Stimulated activated CD8-positive, alpha-beta memory T cell treated with anti-CD3 and anti-CD28 coated beads, Interleukin-12 subunit alpha, Interleukin-12 subunit beta, amount 100 ng/mL, for 4 hours (primary cell): ENCODE measurements at places on chromosomes 5 and 9.

- no peak for DNase-seq
These were observed 106.1 kb downstream of the SH3TC2 start for GRCh38 chr5:148956477-148957385.

DNA sequence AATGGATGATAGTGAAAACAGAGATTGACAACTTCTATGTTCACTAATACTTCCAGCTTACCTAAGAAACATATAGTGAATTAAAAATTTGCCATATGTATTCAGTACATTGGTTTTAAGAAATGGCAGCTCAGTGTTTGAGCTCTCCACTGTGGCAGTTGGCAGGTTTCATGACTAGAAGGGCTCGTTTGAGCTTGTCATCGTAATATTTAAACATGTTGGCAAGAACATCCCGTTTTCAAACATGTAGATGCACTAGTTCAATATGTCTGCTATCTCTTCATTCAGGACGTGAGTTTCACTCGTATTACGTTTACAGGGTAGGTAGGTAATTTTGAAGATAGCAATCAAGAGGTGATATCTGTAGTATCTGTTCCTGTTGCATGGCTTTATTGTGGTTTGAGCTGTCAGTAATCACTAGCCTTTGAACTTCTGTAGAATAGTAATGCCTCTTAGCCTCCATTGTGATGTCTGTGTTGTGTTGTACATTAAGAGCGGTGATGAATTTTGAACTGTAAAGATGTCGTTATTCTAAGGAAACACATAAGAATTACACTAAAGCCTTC, 74.8 kb downstream of the NLN start:
- DNase-seq: no peak

GRCh38 chr9:5773324-5773999, 59.5 kb downstream of the ERMP1 start:
- no peak for DNase-seq

- DNase-seq: peak; percentile 41
These were observed 19.2 kb upstream of the TOR1B start for GRCh38 chr9:129783516-129784361.

GRCh38 chr9:137972988-137973470, 95.4 kb downstream of the CACNA1B start:
- no peak for DNase-seq

- DNase-seq: no peak
These were observed 48.7 kb upstream of the HOMER1 start for GRCh38 chr5:79562351-79563246.

GRCh38 chr5:64629841-64630240, 60.5 kb upstream of the SHISAL2B start:
- no peak for DNase-seq

- no peak for DNase-seq
These were observed 53.5 kb upstream of the MCCC2 start for GRCh38 chr5:71533615-71534014.

- no peak for DNase-seq
These were observed 11.2 kb downstream of the MVB12B start for GRCh38 chr9:126337729-126338372.

DNA sequence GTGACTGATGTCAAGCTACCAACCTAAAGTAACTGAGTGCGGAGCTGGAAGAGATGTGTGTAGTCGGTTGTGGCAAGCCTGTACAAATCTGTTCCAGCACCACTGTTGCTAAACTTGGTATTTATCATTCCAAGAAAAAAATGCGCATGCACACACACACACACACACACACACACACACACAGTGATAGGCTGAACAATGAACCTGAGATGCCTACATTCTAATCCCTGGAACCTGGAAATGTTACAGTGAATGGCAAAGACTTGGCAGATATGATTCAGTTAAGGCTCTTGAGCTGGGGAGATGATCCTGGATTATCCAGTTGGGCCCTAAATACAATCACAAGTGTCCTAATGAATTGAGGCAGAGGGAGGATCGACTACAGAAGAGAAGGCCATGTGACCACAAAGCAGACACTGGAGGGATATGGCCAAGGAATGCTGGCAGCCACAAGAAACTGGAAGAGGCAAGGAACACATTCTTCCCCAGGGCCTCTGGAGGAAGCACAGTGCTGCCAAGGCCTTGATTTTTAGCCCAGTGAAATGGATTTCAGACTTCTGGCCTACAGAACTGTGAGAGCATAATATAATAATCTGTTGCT, 49.7 kb upstream of the LHFPL2 start:
- DNase-seq: no peak

DNA sequence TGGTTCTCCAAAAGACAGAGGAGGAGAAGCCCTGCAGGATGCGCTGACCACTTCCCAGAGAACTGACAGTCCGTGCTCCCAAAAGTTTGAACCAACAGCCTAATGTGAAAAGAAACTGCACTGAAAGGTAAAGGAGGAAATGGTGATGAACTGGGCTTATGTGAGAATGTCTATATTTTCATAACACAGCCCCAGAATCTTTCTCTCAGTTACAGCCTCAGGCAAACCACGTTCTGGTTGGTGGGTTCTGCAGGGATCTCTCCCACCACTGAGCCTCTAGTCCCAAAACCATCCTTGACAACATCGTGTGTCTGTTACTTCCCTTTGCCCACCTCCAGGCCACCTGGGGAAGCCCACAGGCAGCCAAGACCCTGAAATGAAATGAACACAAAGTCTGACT, 23.9 kb downstream of the SPARC start:
- no peak for DNase-seq

DNA sequence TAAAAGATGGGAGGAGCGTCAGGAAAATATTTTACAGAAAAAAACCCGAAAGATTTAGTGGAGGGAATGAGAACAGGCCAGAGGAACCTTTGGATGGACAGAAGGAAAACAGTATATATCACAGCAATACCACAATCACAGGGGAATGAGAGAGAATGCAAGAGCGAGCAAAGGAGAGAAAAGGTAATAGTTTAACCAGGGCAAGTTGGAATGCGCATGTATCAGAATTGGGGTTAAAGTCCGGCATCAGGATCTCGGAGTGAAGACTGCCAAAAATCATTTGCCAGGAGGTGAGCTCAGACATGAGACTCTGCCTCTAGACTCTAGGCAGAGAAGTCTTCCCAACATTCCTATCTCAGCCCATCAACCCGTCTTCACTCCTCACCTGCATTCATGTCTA, 36.8 kb downstream of the PCDHGC5 start:
- no peak for DNase-seq

DNA sequence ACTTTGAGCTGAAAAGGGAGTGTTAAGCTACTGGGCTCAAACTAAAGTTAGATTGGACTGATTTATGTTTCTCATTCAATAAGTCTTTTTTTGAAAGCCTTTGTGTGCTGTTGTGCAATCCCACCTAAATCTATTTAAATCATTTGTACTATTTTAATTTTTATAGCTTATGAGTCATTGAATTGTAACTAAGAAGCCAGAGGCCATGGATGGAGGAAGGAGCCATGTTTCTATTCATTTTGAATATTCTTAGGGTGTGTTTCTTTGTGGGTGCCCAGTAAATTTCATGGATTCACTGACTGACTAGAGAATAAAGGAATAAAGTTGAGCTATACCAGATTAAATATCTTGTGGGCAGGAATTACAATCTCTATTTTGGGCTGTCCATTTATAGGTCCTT, 238.5 kb downstream of the KIF4B start:
- DNase-seq: no peak

DNA sequence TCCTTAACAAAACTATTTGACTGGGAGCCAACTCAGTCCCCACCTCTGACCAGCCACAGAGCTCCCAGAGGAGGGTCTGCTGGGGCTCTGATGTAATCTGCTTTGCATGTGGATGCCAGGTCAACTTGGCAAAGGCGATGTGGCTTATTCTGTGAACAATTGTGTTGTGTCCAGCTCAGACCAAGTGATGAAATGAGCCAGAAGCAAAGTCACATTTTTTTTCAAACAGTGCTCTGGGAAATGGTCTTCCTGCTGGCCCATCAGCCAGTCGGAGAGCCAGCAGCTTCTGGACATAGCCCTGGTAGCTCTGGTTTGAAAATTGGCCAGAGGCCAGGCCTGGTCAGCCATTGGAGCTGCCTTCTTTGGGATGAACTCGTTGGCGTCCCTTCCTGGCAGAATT, 86.5 kb downstream of the ANGPTL2 start:
- no peak for DNase-seq

DNA sequence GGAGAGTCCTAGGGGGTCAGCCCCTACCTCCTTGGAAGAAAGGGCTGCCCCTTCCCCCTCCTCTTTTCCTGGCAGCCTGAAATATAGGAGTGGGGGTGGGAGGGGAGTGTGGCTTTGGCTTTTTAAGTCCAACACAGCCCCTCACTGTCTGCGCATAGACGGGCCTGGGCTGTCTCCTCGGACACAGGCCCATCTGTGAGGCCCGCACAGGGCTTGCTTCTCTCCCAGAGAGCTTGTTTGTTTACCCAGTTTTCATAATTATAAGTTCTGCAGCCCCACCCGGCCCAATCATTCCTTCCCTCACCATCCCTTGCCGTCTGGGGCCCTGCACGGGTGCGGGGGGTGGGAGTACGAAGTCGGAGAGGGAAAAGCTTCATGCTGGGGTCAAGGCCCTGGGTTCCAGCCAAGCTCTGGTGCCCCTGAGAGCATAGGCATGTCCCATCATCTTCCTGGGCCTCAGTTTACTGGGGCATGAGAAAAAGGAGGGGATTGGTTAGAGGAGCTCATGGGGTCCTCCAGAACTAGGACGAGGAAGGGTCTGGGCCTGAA, 54.0 kb upstream of the STXBP1 start:
- DNase-seq: no peak

DNA sequence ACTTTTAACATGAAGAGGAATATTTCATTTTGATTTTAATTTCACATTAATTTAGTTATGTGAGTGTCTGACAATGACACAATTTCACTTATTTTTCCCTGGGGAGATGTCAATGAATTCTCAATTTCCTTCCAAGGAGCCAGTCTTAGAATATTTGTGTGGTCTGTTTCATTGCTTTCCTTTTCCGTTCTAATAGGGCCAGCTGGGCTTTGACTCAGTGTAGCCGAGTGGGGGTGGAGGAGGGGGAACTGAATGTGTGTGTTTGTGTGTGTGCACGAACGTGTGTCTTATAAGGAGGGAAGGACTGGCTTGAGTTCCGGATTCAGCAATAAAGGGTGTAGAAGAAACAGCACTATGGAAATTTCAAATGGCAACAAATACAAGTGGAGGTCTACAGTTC, 100.0 kb downstream of the BASP1 start:
- no peak for DNase-seq

DNA sequence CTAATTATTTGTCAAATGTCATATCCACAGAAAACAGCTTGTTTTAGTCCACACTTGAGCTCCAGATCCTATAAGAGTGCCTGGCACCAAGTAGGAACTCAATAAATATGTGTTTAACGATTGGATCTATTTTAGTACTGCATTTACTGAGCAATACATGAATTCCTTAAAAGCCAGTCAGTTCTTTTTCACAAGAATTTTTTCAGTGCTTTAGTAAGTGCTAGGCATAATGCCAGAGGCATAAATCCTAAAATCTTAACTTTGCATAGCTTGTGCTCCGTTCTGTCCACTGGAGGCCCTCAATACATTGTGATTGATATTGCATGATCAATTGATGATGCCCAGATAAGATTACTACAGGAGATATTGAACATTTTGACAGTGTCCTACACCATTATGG, 67.3 kb upstream of the PCSK5 start:
- DNase-seq: no peak

DNA sequence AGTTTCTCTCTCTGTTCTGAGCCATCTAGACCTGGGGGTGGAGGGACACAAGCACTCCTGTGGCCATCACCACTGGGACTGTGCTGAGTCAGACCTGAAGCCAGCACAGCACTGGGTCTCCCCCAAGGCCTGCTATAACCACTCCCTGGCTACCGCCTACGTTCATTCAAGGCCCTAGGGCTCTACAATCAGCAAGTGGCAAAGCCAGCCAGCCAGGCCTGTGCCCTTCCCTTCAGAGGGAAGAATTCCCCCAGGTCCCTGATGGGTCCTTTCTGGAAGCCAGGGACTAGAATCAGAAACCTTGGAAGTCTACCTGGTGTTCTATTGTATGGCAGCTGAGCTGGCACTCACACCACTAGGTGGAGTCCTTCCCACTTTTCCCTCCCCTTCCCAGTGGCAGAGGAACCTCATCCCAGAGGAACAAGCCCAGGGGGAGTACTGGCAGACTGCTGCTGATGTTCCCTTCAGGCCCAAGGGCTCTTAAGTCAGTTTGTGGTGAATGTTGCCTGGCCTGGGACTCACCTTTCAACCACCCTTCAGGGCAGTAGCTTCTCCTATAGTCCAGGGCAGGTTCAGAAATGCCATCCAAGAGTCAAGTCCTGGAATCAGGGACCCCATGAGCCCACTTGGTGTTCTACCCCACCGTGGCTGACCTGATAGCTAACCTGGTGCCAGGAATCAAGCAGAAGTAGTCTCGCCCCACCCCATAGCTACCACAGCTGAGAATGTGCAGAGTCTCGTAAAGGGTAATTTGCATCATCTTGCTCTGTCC, 20.0 kb downstream of the JMY start:
- no peak for DNase-seq

GRCh38 chr5:179605026-179605833, 18.2 kb downstream of the HNRNPH1 start:
- DNase-seq: no peak

DNA sequence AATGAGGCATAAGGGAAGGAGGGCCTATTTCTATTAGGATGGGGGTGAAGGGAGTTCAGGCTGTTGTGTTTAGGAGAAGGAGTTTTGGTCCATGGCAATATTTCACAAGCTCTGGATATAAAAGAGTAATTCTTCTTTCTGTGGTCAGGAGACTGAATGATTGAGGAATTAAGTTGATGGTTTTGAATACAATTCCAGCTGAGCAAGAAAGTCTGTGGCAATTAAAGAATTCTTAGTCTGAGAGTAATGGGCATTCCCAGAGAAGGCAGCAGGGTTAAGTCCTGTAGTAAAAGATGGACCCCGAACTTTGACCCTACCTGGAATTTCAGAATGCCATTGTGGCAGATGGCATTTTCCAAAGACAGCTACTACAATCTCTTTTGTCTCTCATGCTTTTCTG, 202.6 kb downstream of the TLE4 start:
- no peak for DNase-seq

DNA sequence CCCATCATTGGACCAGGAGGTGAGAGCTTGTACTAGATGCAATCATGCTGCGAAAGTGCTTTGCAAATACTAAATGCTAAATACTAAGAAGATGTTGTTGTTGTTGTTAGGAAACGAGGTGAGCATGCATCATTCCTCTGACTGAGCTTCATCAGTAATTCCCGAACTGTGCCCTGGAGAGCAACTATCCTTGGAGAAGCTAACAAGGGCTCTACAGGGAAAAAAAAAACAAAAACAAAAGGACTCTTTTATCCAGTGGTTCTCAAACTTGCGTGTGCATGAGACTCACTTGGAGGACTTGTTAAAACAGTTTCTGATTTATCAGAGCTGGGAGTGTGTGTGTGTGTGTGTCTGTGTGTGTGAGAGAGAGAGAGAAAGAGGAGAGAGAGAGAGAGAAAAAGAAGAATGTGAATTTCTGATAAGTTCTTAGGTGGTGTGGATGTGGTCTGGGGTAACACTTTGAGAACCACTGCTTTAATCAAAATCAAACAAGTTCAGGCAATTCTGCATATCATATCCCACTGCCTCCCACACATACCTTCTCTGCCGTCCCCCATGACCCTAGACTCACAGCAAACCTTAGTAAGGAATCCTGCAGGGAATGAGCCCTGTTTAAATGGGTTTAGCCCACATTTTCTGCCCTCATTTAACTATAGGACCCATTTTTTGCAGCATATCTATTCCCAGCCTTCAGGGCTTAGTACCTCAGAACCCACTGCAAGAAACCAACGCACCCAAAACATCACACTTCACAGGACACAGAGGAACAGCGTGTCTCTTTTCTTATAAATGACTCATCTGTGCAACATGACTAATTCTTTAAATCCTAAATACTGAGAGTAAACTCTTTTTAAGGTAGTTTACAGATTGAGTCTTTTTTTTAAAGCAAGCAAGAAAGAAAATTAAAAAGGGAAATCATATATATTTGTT, 48.9 kb downstream of the PDE6A start:
- DNase-seq: no peak
